ENCODE measurements at places on chromosomes 3 and 15.

DNA sequence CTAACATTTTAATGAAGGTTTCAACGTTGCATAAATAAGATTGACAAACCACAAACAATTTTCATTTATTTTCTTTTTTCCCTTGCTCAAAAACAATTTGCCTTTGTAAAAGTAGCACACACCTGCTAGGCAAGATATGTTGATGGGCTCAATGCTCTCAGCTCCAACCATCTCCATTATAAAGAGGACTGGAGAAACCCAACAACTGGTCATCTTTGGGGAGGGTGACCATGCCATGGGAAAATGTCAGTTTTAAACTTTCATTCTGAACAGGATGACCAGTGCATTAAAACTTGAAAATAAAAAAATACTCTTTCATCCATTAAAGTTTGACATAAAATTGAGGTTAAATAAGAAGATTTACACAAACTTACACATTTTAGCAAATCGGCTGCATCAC, 183.7 kb downstream of the CFAP20DC start:
- no peak for DNase-seq

DNA sequence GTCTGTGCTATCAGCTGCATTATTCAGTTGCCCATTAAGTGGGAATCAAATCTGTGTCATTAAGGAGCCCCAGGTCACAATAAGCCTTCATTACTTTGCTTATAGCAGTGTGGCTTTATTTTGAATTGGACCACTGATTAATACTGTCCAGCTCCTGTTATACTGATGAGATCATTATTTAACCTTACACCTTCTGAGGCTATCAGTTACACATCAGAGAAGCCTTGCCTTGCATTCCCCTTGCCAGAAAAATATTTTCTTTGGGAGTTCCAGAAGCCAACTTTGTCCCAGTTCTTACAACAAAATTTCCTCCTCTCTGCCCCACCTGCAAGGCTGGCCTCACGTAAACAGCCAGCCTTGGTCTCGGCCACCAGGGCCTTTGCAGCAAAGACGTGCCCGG, 29.7 kb upstream of the ARNT2 start:
- no peak for DNase-seq

DNA sequence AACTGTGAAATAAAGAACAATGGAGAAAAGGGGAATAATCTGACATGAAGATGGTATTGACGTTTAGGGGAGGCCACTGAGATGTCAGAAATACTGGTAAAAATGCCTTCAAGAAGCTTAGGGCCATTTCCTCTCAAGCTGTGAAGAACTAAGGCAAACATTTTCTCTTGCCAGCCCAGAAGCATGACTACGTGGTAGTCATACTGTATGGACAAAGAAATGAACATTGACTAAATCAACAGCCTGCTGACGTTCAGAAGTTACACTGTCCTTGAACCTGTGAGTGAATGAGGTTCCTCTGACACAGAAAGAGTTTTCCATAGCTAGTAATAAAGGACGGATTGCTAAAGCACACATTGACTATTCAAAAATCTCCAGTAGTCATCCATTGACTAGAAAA, 121.0 kb downstream of the P3H2 start:
- DNase-seq = no peak

DNA sequence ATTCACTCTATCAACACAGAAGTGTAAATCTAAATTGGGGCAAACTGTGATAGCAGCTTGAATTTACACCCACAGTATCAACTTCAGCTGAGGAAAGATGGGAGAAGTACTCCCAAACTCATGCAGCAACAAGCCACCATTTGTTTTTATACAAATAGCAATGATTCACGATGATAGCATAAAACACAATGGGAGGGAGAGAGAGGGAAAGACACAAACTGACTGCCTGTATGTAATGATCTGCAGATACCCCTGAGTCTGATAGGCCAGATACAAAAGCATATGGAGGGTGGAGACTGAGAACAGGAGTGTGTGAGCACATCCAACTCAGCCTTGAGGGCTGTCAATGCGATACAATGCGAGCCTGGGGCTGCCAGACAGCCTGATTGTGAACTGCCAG, 79.2 kb downstream of the CNTN3 start:
- DNase-seq = no peak

- DNase-seq = no peak
Measured at GRCh38 chr15:64542091-64542490, 81.7 kb downstream of the ZNF609 start.

DNA sequence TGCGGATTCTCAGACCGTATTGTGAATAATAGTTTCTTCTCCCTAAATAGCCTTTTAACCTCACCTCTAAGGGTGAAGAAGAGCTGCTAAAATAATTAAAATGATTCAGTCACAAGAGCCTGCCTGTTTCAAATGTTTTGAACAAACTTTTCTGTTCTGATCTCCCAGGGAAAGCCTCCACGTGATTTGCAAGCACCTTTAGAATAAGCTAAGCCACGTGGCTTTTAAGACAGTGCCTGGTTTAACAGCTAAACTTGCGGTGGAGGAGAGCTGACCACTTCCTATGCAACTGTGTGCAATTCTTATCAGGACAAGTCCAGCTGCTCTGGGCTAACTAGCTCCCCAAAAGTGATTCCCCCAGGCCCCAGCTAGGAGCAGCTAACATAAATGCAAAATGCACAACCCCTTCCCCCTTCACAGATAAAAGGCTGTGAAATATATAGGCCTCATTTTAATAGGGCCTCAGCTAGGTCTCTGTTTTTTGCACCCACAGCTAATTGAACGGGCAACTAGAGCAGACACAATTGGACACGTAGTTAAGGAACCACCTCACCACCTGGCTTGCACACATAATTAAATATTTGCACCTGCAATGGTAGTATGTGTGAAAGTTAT, 401.2 kb upstream of the NR2F2 start:
- no peak for DNase-seq

- peak; percentile 68 for DNase-seq
Measured at GRCh38 chr15:46059921-46060594, 425.2 kb downstream of the SQOR start.

DNA sequence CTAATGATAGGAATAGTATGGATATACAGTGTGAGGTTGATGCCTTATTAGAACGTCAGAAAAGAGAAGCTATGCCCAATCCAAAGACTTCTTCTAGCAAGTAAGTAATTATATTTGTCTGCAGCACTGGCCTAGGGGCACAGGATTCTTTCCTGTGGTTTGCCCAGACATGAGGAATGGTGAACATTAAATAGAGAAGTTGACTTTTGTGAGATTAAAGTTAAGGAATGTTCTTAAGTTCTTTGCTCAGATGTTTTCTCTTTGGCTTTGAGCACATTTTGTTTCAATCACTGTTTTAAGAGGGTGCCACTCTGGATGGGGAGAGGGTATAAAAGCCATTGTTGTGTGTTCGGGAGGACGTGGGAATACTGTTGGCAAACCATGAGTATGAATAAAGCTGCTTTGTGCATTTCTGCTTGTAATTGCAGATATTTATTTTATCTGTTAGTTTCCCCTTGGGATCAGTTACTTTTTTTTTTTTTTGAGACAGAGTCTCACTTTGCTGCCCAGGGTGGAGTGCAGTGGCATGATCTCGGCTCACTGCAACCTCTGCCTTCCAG, 8.3 kb downstream of the KIF23 start:
- DNase-seq = no peak
